Natural killer cell (primary cell): ENCODE measurements at places on chromosomes 13 and 19. TPM values are rescaled to one million over a fixed set of nuclear protein-coding genes. Genes with fewer than 3 reads are reported as not detected.

GRCh38 chr19:41882568-41883462 lies at the start of gene ARHGEF1:
Gene ARHGEF1 (plus strand): TSS chr19:41883184. CDS start chr19:41888083, 4,899 bp downstream.
- DNase-seq = peak; percentile 51

DNA sequence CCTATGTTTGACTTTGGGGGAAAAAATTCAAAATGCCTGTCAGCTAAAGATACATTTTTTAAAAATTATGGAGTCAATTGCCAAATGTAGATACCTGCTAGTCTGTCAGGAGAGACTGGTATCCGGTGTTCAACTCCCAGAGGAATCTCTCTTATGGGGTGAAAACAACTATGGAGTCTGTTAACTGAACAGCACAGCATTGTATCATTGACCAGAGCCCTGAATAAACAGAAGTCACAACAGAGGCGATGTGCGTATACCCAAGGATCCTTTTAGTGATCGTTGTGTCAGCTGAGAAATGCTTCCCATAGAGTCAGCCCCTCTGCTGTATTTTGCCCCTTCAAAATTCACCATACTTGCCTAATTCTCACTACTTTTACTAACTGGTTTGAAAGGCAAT lies 257.3 kb downstream of the GPC5 start:
- DNase-seq = no peak

DNA sequence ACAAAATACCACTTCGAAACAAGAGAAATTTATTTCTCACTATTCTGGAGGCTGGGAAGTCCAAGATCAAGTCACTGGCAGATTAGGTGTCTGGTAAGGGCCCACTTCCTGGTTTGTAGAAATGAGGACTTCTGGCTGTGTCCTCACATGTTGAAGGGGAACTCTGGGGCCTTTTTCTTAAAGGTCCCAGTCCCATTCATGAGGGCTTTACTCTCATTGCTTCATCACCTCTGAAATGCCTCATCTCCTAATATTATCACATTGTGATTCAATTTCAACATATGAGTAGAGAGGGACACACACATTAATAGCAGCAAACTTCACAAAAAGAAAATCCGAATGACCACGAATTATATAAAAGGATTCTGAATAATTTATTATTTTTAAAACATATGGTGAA lies 21.6 kb upstream of the SIGLEC14 start:
- no peak for DNase-seq

- DNase-seq = no peak
These were observed 192.6 kb downstream of the MAB21L1 start for GRCh38 chr13:35283856-35284255.

- DNase-seq = no peak
These were observed 8.1 kb downstream of the CYP2A13 start for GRCh38 chr19:41096353-41096752.

Gene FCGBP
- 17.3 TPM for total RNA-seq
